ENCODE measurements at places on chromosomes 2 and 18.
A peak's percentile ranks its signal among the peaks of the same experiment; 100 is the strongest.

DNA sequence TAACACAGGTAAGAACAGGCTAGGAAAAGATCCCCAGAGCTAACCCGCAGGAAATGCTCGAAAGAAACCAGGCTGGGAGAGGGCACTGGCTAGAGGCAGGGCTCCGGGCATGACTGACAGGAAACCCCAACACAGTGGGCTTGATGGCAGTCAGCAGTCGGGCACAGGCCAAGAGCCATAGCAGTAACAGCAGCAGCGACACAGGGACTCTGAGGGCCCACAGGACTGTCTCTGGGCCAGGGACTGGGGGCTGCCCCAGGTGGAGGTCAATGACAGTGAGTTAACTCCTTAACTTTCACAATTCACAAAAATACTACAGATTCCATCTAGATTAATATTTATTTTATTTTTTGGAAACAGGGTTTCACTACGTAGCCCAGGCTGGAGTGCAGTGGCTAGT lies 37.3 kb upstream of the ASPRV1 start:
- DNase-seq, result no peak

DNA sequence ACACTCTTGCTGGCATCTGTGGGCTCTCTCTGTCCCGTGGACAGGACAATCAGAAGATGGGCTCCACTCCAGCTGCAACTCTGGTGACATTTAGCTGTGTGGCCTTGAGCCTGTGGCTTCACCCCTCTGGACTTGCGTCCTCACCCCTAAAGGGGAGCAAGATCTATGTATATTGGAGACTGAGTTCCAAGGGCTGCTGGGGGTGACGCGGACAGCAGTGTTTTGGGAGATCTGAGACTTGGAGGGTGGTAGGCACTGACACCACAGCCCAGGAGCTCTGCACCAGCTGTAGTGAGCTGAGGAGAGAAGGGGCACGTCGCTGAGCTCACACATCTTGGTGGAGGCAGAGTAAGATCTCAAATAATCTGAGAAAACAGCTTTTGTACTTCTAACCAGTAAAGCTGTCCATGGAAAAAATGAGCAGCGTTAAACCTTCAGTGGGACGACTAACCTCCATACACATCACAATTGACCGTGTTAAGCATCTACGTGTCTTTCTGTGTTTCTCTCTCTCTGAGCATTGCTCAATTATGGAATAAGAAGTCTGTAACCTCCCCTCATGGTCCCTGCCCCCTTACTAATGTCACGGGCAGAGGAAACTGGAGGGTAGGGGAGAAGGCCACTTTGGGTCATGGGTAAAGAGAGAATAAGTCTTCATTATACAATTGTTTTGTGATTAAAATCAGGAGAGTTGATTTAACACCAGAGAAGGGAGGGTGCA lies 85.8 kb downstream of the SH3RF3 start:
- no peak for DNase-seq

- no peak for DNase-seq
Observed at GRCh38 chr2:23330214-23330613, 54.8 kb upstream of the KLHL29 start.

DNA sequence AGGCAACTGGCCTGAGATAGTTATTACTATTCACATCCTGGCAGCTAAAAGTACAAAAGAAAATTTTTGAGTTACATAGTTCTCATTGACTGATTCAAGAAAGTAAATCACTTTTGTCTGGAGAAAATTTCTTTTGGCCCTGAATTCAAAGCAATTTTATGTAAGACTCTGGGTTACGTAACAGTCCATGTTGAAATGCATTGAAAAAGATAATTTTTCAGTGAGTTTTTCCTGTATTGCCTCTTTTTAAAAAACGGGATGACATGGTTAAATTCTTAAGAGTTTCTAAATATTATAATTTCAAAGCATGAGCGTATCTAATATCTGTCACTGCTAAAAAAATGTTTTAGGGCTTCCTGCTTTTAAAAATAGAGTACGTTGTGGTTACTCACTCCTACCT lies 72.7 kb downstream of the ANKRD12 start:
- no peak for DNase-seq

- DNase-seq, result no peak
Observed at GRCh38 chr18:61199171-61199848, 133.9 kb upstream of the CDH20 start.

- peak; percentile 86 for DNase-seq
Observed at GRCh38 chr2:18520451-18521425, 39.7 kb downstream of the RDH14 start.

DNA sequence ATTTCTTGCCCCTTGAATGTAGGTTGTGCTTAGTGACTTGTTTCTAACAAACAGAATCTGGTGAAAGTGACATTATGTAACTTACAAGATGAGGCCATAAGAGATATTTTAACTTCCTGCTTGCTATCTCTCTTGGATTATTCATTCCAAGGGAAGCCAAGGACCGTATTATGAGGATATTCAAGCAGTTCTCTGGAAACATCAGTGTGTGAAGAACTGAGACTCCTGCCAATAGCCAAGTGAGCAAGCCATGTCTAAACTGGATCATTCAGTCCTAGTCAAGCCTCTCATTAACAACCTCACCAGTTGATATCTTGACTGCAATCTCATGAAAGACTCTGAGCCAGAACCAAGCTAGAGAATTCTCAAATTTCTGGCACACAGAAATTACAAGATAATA lies 765.1 kb upstream of the SLC8A1 start:
- no peak for DNase-seq

DNA sequence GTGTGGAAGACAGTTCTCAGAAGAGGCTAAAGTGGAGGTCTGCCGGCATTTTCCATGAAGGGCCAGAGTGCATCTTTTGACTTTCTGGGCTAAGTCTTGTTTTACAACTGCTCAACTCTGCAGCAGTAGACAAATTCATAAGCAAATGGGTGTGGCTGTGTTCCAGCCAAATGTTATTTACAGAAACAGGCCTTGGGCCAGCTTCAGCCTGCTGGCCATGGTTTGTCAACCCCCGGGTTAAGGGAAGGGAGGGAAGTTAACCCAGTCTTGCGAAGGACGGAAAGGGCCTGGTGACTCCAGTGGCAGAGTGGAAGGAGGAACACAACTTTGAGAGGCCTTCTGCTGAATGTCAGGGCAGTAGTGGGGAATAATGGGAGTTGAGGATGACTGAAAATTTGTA lies 34.3 kb upstream of the NCKAP5 start:
- no peak for DNase-seq

DNA sequence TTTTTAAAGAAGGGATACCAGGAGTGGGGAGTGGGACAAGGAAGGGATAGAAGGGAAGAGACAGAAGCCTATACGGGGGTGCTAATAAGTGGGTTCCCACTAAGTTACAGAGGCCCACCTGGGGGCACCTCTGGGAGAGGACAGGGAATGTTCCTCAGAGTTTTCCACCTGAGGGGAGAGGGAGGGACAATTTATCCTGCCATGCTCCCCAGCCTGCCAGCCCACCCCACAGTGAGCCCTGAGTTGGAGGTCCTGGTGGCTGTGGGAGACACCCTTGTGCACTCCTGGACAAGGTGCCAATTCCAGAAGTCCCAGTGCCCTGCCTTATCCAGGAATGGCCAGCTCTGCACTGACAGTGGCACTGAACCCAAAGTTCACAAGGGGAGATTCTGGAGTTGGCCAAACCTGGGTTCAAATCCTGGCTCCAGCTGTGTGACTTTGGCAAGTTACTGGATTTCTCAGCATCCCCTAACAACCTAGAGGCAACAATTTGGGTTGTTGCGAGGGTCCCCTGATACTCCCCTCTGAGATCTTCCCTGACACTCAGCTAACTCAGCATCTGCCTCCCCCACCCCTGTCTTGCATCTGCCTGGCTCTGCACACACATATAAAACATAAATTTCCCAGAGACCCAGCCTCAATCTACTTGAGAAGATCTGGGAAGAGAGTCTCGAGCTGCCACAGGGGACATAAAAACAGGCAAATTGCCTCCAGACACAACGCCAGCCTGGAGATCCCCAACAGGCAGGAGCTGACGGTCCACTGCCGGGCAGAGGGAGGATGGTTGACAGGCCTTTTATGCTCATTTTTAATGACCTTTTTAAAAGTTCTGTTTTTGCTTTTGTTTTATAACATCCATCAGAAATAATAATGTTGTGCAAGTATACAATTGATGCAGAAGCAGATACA lies 98.7 kb upstream of the ST3GAL5 start:
- DNase-seq, result no peak

DNA sequence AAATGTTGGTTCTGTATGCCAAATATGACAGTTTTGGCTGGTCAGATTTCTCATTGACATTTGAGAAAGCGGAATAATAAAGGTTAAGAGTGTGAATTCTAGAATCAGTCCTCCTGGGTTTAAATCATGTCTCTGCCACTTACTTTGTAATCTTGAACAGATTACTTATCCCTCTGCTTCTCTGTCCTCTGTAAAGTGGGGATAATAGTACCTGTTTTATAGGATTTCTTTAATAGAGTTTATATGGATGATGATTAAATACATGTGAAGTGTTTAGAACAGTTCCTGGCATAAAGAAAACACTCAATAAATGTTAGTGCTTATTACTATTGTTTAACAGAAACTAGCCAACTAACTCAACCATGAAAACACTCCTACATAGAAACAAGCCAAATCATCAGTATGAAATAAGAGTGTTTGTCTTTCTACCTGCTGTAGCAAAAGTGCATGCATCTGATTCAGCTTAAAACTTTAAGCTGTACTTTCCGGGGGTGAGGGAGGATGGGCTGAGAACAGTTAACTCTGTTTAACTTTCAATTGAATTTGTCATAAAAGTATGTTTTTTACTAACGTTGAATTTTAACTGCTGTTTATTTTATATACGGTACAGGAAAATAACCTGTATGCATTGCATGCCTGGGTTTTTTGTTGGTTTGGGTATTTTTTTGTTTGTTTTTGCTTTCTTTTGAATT lies 6.8 kb downstream of the HTR2B start:
- peak; percentile 31 for DNase-seq

- no peak for DNase-seq
Observed at GRCh38 chr2:85355073-85355410, 473 bp downstream of the ELMOD3 start.

Data from NCI-H510A (cell line).